Sigmoid colon (tissue), 7 donors: ENCODE measurements at places on chromosomes 6 and 20. TPM values are rescaled to one million over a fixed set of nuclear protein-coding genes. Genes with fewer than 3 reads are reported as not detected.

The PLCB4 gene
- total RNA-seq, result 12.0 TPM

The KIFC1 gene
- total RNA-seq, result 5.5 TPM

The KIAA0408 gene
- 74.6 TPM for total RNA-seq

The C20orf204 gene
- total RNA-seq, result 0.33 TPM

The PKIG gene
- 511 TPM for total RNA-seq

The TNNC2 gene
- not detected for total RNA-seq

The GABRR1 gene
- total RNA-seq, result not detected

The C6orf132 gene
- total RNA-seq, result 0.71 TPM

The ABCC10 gene
- 24.9 TPM for total RNA-seq

GRCh38 chr6:35031611-35032529 lies 109.3 kb downstream of the TCP11 start:
- peaks cover 83% of the 10 kb centered on the region for H3K4me1 ChIP-seq
- DNase-seq, result no peak
- H3K4me3 ChIP-seq, result no peak overlapping the region

DNA sequence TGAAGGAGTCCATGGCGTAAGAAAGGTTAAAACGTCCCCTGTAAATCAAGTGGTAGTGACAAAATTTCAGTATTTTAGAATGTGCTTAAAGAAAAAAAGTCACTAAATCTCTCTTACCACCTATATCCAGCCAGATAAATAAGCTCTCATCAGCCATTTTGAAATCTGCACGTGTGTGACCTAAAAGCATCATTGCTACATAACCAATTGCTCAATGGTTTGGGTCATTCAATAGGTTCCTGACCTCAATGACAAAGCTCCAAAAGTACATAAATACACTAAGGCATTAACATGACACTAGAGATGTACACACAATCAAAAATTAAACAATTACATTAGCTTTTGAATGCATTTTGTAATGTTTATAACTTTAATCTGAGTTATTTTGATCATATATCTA lies 272.4 kb downstream of the GMDS start:
- no peak overlapping the region for H3K4me3 ChIP-seq
- H3K4me1 ChIP-seq, result no peaks in the 10 kb centered on the region
- no peak overlapping the region for H3K27ac ChIP-seq
- H3K27me3 ChIP-seq, result no peaks in the 10 kb centered on the region
- DNase-seq, result no peak
- H3K36me3 ChIP-seq, result no peaks in the 10 kb centered on the region

GRCh38 chr6:69416776-69417175 lies 380.0 kb downstream of the LMBRD1 start:
- peaks cover 12% of the 10 kb centered on the region for H3K4me1 ChIP-seq
- no peak overlapping the region for H3K27ac ChIP-seq
- DNase-seq, result no peak

GRCh38 chr6:140537211-140537610 lies 1162.8 kb upstream of the CITED2 start:
- DNase-seq, result no peak
- H3K36me3 ChIP-seq, result no peaks in the 10 kb centered on the region
- peak overlapping the region; percentile 77 for H3K27ac ChIP-seq
- no peaks in the 10 kb centered on the region for H3K27me3 ChIP-seq

DNA sequence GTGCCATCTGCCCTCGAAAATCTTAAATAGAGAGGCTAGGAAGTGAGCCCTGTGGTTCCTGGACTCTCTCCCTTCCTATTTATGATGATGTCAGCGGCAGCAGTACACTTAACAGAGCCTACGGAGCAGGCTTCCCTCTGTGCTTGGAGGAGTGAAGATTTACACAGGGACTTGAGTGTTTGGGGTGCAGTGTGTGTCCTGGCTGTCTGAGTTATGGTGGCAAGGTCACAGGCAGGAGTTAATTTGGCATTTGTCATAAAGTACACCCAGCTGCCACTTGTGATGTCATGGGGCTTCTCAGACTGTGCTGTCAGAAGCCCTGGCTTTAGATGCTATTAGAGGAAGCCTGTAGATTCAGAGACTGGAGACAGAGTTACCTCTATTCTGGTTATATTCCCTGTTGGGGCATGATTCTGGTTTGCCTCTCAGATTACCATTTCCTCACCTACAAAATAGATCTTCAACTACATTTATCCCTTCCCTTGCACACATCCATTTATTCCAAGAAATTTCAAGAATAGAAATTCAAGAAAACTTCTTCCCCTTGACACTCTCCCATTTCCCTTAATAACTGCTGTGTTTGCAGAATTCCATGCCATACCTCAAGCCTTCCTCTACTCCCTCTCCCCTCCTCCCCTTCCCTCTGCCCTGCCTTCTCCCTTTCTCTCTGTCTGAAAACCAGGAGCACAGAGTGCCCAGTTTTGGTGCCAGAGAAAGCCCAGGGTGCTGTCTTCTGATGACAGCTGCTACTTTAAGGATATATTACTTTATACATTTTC lies 72.1 kb downstream of the SLC24A3 start:
- H3K27ac ChIP-seq, result peak overlapping the region; percentile 74
- peak; percentile 75 for DNase-seq
- H3K4me1 ChIP-seq, result peaks cover 48% of the 10 kb centered on the region

DNA sequence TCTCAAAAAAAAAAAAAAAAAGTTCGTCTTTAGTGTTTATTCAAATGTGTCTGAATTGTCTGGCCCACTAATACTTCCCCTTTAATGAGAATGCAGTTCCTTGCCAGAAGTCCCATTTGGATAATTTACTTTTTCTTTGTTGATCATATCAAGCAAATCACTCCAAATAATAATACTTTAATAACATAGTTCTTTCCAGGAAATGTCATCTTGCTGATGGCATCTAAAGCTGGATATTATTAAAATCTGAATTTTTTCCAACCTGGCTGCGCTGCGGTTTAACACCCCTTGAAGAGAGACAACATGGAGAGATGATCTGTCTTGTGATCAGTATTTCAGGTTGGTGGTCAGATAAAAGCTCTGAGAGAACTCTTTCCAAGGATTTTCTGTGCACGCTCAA lies 111.2 kb upstream of the CNKSR3 start:
- H3K27ac ChIP-seq, result no peak overlapping the region
- DNase-seq, result no peak
- no peaks in the 10 kb centered on the region for H3K27me3 ChIP-seq
- no peak overlapping the region for H3K4me3 ChIP-seq
- H3K36me3 ChIP-seq, result no peaks in the 10 kb centered on the region
- no peaks in the 10 kb centered on the region for H3K4me1 ChIP-seq

DNA sequence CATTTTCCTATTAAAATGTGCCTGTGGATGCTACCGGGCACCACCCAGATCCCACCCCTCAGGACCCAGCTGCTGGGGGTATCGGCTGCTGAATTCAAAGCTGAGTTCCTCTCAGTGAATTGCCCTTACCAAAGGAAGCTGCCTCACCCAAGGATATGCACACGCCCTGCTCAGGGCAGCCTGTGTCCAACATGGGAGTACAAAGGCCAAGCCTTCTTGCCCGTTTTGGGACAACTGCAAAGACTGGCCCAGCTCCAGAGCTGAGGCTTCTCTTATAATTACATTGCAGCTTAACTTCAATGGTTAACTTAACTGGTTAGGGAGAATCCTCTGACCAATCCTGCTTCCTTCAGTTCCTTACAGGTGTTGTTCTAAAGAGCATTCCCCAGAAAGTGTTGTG lies 19.8 kb upstream of the FANCE start:
- H3K4me3 ChIP-seq, result no peak overlapping the region
- peaks cover 9% of the 10 kb centered on the region for H3K4me1 ChIP-seq
- no peak for DNase-seq
- no peaks in the 10 kb centered on the region for H3K27me3 ChIP-seq

- DNase-seq, result no peak
- H3K36me3 ChIP-seq, result peaks cover 5% of the 10 kb centered on the region
- no peak overlapping the region for H3K4me3 ChIP-seq
- H3K27me3 ChIP-seq, result no peaks in the 10 kb centered on the region
- H3K4me1 ChIP-seq, result no peaks in the 10 kb centered on the region
Observed at GRCh38 chr20:49372095-49372734, 94.4 kb upstream of the ZNFX1 start.

GRCh38 chr6:130760006-130760405 lies 67.2 kb upstream of the SMLR1 start:
- no peak for DNase-seq
- no peaks in the 10 kb centered on the region for H3K36me3 ChIP-seq
- no peak overlapping the region for H3K4me3 ChIP-seq
